Hypothalamus (tissue), 51 donors: ENCODE measurements at places on chromosomes 4 and X.

- no peak for DNase-seq
These were observed 30.6 kb downstream of the ABHD18 start for GRCh38 chr4:127995776-127996175.

- no peak for DNase-seq
These were observed 2.2 kb upstream of the NKX1-1 start for GRCh38 chr4:1408418-1408817.

- DNase-seq, result no peak
These were observed 193.8 kb upstream of the RBPJ start for GRCh38 chr4:26126994-26127393.

DNA sequence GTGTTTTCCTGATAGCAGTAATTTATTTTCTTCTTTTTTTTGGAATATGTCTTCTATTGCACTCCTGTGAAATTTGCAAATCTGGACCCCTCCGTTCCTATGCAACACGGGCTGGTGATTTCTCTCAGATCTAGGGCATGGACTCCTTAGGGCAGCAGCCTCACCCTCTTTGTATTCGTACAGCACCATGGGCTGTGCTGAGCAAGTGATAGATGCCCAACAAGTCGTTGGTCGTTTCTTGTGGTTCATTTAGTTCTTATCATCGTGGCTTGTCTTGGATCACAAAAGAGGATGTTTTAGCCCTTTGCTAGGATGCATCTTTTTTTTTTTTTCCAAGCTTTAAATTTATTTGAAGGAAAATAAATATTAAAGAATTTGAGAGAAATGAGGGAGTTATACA lies 82.1 kb downstream of the ARHGAP10 start:
- no peak for DNase-seq

GRCh38 chrX:129957241-129958082 lies 25.0 kb upstream of the BCORL1 start:
- peak; percentile 43 for DNase-seq

DNA sequence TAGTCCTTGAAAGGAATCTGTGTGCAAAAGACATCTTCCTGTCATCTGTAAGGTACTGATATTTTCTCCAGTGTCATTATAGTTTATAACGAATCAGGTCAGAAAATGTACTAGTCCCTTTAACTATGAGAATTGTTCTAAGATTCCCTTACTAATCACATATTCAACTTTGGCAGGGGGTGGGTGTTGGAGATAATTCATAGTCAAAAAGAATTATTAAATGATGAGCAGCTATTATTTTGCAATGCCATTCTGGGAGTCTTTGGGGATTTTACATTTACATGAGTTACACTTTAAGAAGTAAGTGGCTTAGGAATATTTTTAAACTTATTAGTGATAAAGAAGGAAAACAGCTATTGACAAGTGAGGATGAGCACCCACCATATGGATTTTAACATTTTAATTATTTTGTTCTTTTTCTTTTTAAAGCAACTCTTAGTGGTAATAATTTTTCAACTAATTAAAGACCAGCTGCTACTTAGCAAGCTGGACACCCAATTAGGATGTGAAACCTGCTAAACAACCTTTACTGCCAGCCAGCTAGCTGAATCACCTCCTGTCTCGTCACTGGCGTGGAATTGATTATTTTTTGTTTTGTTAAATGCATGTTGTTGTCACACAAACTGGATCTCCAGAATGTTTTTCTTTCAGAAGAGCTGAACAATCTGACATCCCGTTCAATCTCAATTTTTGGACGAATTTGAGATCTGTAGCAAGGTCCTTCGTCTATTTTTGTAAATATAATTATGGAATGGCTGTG lies 219.2 kb downstream of the ARAP2 start:
- no peak for DNase-seq

DNA sequence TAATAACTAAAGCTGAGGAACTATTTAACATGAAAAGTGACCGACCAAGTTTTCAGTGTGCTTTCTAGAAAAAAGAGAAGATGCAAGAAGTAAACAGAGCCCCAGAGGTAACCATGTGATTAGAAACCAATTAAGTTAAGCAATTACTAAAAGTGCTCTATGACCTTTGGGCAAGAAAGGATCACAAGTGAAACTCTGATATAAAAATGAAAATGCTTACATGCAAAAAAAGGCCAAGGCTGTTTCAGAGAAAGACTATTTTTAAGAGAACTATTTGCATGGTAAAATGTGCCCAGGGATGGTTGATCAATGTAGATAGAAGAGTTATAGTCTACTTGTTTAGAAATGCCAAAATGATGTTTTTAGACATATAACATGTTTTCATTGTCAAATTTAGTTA lies 22.0 kb downstream of the KLHL15 start:
- DNase-seq, result no peak

DNA sequence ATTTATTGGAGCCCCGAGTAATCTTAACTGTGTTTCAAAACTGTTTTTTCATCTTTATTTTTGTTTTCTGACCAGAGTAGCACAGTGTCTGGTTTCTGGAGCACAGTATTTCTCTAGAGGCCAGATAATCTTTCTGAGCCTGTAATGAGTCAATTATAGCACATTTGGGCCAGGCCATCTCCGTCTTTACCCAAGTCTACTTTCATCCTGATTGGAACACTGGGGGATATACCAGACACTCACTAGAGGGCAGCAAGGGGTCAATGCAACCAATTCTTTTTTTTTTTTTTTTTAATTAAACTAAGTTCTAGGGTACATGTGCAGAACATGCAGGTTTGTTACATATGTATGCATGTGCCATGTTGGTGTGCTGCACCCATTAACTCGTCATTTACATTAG lies 282.0 kb downstream of the ARHGAP24 start:
- no peak for DNase-seq

DNA sequence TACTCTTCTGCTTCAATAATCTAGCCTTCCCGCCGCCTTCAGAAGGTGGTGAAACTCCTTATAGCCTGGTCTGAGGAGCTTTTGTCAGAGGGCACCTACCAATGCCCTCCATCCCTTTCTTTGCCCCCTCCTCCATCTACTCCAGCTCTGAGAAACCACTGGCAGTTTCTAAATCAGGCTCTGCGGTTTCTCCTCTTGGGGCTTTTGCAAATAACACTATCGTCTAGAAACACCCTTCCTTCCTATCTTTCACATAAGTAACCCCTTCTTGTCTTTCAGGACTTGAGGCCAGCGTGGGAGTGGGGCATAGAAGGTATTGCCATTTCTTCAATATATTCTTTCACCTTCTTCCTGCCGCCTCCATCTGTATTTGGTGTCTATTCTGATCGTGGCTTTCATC lies 1.2 kb upstream of the EFHC2 start:
- DNase-seq, result no peak

DNA sequence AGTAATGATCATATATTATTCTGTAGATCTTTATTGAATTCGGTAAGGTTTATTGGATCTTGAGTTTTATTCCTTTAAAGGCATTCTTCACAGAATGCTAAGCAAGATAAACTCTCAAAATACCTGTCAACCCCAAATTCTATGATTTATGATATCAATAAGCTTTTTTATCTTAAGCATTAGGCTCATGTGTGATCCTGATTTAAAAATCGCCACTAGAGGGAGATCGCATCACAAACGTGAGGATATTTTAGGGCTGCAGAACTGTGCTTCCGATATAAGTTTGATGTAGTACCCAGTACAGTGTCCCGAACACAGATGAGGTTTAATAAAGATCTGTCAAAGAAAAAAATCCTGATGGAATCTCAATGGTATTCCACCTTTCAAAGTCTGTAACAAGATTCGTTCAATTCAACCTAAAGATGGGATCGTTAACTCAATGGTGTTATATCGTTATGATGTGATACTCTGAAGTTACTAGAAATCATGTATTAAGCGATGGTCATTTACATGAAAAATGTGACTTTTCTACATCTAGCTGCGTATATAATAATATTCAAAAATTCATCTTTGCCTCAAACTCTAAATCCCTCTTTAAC lies 169.0 kb downstream of the CORIN start:
- DNase-seq, result no peak

GRCh38 chrX:134603806-134604700 lies 54.2 kb downstream of the PLAC1 start:
- no peak for DNase-seq

DNA sequence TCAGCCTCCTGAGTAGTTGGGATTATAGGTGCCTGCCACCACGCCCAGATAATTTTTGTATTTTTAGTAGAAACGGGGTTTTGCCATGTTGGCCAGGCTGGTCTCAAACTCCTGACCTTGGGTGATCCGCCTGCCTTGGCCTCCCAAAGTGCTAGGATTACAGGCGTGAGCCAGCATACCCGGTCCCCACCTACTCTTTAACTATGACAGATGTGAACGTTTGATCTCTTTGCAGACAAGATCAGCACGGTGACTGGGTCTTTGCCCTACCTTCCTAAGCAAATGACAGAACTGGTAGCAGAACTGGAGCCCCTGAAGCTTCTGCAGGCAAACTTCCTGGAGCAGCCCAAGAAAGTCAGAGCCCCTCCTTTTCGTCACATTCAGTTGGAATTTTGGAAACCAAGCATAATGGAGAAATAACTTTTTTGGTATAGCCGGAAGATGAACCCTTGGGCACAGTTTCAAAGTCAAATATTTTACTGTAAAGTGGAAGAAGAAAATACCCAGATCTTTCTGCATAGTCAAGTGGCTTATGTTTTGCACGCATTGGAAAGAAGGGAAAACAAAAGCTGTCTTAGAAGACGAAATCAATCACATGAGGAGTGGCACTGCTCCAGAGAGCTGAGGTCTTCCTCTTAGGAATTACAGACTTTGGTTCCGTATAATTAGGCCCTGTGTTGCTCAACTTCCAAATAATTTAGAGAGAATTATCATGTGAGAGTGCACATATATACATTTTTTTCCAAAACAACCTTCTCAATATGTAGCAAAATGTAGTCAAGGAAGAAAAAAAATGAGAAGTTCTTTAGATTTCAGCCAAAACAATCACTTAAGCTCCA lies 90.6 kb downstream of the SORBS2 start:
- DNase-seq, result no peak

GRCh38 chrX:38220024-38220414 lies 652 bp downstream of the SRPX start:
- peak; percentile 2 for DNase-seq

DNA sequence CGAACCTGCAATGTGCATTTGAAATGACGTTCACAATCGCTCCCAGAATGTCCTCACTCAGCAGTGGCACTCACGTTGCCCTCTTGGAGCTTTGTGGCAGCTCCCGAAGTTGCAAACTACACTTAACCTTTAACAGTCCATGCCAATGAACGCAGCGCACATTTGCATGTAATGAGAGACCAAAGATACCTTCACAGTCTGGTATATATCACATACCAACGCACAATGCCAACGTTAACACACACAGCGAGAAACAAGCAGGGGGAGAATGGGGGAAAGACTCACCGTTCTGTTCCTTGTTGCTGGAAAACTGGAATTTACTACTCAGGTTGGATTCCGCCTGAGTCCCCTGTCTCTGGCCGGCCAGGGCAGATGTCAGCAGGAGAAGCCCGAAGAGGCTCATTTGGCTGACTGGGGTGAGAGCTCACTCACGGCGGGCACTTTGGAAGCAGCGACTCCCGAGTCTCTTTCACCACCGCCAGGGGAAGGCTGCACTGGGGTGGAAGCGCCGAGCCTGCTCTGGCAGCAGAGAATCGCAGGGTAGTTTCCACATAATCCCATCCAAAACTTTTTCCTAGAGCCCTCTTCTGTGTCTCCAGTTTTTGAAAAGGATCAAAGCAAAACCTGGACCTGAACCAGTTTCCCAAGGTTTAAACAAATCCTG lies 966 bp downstream of the PDGFC start:
- DNase-seq, result peak; percentile 33

- DNase-seq, result no peak
These were observed 208.1 kb upstream of the ADGRL3 start for GRCh38 chr4:60992037-60992436.
